ENCODE measurements at places on chromosomes 1 and 21.
A peak's percentile ranks its signal among the peaks of the same experiment; 100 is the strongest.

DNA sequence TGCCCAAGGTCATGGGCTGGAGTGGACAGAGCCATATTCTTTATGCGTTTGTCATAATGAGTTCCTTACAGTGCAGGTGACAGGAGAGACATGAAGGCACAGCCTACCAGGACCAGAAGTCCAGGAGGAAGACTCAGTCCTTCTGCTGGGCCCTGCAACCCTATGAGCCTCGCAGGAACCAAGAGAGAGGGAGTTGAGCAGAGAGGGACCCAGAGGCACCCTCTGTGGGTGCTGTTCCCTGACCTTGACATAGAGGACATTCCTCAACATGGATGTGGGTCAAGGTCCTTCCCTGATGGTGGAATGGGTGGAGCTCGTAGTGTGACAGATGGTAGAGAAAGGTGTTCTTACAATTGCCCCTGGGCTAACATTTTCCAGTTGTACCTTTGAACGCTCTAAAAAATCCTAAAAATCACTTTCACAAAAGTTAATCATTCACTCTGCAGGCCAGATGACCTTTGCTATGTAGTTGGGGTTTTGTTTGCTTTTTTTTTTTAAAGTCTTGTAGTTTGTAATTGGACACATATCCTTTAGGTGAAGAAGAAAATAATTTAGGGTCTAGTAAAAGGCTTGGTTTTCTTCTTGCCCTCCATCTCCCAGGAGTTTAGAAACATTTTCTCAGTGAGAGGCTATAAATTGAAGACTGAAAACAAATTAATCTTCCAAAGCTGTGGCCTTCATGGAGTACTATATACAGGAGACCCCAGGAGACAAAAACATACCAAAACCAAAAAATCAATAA, 41.9 kb downstream of the MAB21L3 start:
- DNase-seq, result no peak

GRCh38 chr1:216826646-216827045, 103.4 kb upstream of the ESRRG start:
- DNase-seq, result no peak

DNA sequence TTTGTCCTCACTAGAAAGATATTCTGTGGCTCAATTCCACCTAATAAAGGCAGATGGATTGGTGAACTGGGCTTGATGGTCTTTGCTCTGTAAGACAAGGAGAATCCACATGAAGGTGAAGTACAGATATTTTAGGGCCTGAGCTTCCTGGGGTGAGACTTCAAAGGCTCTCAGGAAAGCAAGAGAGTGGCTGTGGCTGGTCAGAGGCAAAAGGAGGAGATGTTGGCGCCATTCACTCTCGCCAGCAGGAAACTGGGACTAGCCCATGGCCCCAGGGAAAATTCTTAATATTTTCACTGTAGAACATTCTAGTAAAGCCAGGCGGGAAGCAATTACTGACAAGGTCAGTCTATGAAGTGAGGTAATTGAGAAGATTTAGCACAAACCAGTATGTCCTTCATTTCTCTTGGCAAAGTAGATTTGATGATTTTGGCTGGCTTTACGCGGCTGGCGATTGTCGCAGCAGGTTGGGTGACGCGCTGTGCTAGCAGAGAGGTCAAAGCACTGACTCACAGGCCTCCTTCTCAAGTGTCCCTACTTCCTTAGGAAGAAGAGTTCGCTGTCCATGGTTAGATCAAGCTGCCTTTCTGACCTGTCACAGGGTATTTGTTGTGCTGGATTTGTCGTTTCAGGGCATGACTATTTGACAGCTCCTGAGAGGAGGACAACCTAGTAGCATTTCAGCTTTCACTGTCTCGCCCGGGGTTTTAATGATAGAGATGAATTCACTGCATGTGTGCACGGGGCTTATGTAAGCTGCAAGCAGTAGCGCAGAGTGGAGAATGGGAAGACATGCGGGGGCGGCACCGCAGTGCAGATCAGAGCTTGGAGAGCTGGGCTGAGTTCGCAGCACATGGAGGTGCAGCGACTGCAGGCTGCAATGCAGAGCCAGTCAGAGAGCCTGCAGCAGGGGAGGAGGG, 32.7 kb downstream of the XCL1 start:
- peak; percentile 15 for DNase-seq

GRCh38 chr1:59419361-59420140, 122.7 kb downstream of the FGGY start:
- no peak for DNase-seq

DNA sequence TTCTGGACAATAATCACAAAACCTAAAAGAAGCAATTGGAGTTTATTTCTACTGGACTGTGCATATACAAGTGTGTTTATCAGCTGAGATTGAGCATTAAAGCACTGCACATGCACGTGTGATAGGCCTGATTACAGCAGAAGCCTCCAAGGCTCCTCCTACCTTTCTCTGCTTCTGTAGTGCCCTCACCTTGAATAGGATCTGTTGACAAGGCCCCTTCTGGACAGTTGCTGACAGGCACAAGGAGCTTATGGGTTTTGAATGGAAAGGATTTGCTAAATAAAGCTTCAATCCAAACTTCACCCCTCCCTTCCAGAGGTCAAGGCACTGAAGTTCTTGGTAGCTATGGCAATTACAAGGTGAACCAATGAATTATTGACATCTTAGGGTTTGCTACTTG, 7.9 kb upstream of the SGIP1 start:
- no peak for DNase-seq

- DNase-seq, result no peak
Observed at GRCh38 chr1:201625851-201626251, 86.9 kb downstream of the NAV1 start.

DNA sequence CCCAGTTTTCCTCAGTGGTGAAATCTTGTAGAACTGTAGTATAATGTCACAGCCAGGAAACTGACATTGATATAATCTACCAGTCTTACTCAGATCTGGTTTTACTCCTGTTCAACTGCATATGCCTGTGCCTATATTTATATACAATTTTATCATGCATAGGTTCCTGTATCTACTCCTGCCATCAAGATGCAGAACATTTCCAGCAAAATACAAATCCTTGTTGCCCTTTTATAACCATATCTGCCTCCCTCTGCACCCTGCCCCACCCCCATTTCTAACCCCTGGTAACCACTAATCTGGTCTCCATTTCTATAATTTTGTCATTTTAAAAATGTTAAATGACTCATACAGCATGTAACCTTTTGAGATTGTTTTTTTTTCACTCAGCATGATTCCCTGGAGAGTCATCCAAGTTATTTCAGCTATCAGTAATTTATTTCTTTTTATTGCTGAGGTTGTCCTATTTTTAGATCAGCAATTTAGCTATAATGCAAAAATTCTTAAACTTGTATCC, 8.1 kb downstream of the UTP25 start:
- DNase-seq, result no peak

- DNase-seq, result peak; percentile 72
Observed at GRCh38 chr21:29376556-29376955, 77.8 kb downstream of the BACH1 start.

- DNase-seq, result no peak
Observed at GRCh38 chr1:99786751-99787501, 20.5 kb upstream of the FRRS1 start.

- no peak for DNase-seq
Observed at GRCh38 chr1:68372487-68372886, 77.3 kb downstream of the RPE65 start.

GRCh38 chr1:167328816-167329483, 108.3 kb downstream of the POU2F1 start:
- peak; percentile 74 for DNase-seq

GRCh38 chr1:53091841-53092645, 30.0 kb downstream of the PODN start:
- DNase-seq, result no peak

- no peak for DNase-seq
Observed at GRCh38 chr1:33562563-33562962, 90.1 kb downstream of the ZSCAN20 start.

GRCh38 chr1:213914392-213914791, 73.4 kb upstream of the PROX1 start:
- DNase-seq, result no peak

DNA sequence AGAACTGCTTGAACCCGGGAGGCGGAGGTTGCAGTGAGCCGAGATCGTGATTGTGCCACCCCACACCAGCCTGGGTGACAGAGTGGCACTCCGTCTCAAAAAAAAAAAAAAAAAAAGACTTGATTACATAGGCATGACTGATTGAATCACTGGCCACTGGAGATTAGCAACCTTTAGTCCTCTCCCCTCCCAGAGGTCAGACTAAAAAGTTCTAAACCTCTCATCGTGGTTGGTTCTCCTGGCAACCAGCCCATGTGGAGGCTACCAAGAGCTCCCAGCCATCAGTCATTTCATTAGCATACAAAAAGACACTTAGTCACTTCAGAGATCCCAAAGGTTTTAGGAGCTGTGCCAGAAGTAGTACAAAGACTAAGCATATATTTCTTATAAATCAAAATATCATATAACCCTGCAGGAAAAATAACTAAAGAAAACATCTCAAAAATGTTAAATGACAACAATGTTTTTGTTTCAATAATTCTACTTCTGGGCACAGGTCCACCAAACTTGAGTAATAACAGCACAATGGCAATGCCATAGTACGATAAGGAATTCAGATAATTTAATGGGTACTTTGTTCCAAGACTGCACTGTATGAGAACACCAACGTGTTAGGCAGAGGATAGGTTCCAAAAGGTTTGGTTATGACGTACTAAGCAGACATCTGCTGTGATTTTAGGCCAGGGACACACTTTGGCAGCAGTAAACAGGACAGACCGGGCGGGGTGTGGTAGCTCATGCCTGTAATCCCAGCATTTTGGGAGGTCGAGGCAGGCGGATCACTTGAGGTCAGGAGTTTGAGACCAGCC, 18.1 kb downstream of the USP48 start:
- DNase-seq, result peak; percentile 65
